ENCODE measurements at places on chromosomes 7 and 10. TPM values are rescaled to one million over a fixed set of nuclear protein-coding genes. Genes with fewer than 3 reads are reported as not detected.
A peak's percentile ranks its signal among the peaks of the same experiment; 100 is the strongest.

Gene THNSL1
- total RNA-seq = 1.5 TPM

Gene SYT15B
- 0.05 TPM for total RNA-seq

Gene FGL2
- total RNA-seq = 0.34 TPM

Gene SNCG
- 3.2 TPM for total RNA-seq

Gene PSD
- total RNA-seq = not detected

DNA sequence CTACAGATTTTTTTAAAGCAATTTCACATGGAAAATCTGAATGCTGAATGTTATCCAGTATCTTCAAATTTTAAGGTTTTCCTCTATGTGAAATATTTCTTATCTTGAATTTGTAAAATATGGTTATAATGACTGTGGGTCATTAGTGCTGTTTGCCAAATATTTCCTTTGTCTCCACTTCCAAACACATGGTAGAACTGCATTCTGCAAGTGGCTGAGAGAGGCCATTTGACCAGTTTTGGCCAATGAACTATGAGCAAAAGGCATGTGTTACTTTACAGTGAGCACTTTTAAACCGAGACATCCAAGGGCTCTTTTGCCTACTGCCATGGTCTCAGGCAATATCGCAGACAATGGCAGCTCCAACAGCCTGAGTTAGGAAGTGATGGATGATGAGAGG, 117.2 kb upstream of the RSU1 start:
- no peak for DNase-seq

- DNase-seq = no peak
Observed at GRCh38 chr7:159096736-159097581, 47.7 kb downstream of the VIPR2 start.

GRCh38 chr10:110226926-110227641, 19.7 kb downstream of the MXI1 start:
- peak; percentile 42 for DNase-seq

- DNase-seq = no peak
Observed at GRCh38 chr10:131445623-131446022, 134.1 kb upstream of the TCERG1L start.

GRCh38 chr7:153091477-153091876, 331.9 kb downstream of the ACTR3B start:
- DNase-seq = no peak

GRCh38 chr7:50416527-50417182, 33.5 kb downstream of the FIGNL1 start:
- DNase-seq = no peak

GRCh38 chr7:24963218-24963617, 16.8 kb downstream of the OSBPL3 start:
- peak; percentile 91 for DNase-seq

DNA sequence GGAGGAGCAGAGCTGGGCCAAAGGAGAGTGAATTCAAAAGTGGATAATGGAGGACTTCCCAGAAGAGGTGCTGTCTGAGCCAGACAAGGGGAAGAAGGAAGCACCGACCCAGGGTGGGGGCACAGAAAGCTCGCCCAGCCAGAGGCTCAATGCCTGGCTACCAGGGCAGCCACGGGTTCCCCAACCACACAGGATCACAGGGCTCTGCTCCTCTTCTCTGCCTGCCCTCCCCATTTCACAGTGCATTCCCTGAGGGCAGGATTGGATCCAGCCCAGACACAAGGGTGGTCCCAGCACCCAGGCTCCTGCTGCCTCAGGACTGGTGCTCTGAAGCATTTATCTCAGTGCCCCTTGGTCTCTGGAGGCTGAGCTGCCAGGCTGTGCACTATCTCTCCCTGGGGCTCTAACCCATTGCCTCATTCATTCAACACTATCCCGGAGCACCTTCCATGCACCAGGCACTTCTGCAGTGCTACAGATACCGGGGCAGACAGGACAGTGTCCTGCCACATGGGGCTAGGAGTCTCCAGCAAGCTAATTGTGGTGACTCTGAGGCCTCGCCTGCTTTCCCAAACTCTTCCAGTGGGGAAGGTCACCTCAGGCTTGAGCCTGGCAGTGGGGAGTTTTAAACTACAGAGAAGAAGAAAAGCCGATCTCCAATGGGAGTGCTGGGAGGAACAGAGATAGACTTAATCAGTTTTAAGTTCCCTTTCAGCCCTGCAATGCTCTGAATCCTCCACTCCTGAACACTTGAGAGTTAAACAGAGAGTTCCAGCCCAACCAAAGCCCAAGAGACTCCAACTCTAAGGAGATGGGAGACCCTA, 201.8 kb upstream of the ZMIZ1 start:
- no peak for DNase-seq

- DNase-seq = peak; percentile 78
Observed at GRCh38 chr7:129501760-129502707, at the start of gene SMKR1. Gene SMKR1, plus strand, starts transcription at chr7:129502531. Its CDS starts 294 bp downstream, at chr7:129502825.

DNA sequence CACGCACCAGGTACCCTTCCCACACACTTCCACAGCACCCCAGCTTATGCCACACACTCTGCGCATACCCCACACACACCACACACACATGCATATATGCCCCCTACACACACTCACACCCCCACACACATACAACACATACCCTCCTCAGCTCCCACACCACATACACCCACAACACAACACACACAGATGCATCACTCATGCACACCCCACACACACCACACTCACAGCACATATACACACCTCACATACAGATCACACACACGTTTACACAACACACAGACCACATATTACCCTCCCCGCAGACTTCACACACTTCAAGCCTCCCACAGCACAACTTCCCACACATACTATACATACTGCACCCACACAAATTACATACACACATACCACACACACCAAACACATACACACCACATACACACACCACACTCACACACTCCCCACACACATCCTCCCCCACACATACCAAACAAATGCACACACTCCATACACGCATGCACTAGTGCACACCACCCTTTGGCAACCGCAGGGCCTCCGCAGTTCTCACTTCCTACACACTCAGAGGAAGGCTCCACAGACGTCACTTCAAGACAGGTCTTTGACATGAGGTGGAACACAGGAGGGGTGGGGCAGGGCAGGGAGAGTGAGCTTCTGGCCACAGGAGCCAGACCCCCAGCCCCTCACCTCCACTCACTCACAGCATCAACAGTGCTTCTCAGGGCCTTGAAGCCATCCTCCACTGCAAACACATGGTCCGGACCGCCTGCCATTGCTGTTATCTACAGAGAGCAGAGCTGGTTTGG, 18.5 kb upstream of the ANTXRL start:
- no peak for DNase-seq

Data from M059J (cell line).